ENCODE measurements at places on chromosomes 4 and X.

- DNase-seq, result peak; percentile 60
These were observed 55.0 kb upstream of the PRDM5 start for GRCh38 chr4:120977435-120977997.

DNA sequence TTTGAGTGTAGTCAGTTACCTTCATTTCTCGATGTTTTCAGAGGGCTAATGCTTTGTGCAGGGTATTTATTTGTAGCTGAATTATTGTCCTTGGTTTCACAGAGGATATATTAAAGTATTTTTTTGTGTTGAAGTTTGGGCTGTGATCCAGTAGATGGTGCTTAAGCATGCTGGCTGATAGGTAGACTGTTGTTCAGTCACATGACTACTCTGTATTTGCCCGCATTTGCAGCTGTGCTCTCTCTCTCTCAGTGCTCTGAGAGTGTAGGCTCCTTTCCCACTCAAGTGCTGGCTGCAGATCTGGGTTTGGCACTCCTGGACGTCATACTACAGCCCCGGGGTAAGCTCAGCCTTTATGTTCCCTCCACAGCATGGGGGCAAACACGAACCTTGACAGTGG is 21.7 kb downstream of the RAB40AL start:
- DNase-seq, result no peak

- DNase-seq, result no peak
These were observed 43.4 kb upstream of the PRDM5 start for GRCh38 chr4:120965938-120966337.

GRCh38 chr4:8893624-8894423 is 22.2 kb upstream of the HMX1 start:
- no peak for DNase-seq

- DNase-seq, result peak; percentile 81
These were observed 169.8 kb upstream of the GALNT7 start for GRCh38 chr4:172998527-172999469.

DNA sequence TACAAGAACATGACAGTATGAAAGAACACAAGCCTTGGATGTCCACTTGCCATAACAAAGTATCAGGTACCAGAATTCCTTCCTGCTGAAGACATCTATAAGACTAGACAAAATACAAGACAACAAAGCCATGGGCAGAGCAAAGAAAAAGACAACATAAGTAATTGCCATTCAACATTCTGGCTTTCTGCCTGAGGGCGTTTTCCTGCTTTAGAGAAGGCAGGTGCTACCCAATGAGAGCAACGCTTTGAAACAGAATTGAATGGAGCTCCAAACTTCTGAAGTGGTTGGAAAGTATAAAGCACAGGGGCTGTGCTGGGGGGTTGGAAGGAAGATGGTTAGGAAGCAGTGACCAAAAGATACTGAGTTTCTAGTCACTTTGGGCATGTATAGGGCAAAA is 30.1 kb downstream of the PDE5A start:
- no peak for DNase-seq

GRCh38 chr4:112889619-112890527 is 159.6 kb upstream of the ANK2 start:
- DNase-seq, result peak; percentile 85

DNA sequence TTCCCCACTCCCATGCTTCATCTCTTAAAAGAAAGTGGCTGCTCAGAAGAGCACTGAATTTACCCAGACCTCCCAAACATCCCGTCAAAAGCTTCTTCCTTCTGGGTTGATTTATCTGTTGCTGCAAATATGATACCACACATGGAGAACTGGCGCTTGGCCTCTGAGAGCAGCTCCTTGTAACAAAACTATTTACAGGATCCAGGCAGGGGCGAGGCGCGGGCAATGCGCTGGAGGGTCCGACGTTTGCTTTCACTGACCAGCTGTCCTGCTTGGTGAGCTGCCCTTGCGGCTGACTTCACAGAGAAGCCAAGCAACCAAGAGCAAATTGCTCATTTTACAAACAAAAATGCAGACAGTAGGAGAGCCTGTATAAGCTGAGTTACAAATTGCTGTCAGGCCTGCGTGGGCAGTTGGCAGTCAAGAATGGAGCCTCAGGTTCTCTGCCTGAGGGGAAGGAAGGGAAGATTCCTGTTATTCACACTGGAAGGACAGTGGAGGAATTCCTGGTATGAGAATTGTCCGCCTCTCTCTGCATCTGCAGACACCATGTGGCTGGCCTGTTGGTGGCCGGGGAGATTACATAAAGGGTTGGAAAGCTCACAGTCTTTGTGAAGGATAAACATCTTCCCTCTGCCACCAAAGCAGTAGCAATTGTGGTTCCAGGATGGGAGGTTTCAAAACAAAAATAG is 192.2 kb upstream of the LEF1 start:
- DNase-seq, result peak; percentile 82

GRCh38 chr4:87388901-87389300 is 2.1 kb downstream of the HSD17B11 start:
- DNase-seq, result no peak

DNA sequence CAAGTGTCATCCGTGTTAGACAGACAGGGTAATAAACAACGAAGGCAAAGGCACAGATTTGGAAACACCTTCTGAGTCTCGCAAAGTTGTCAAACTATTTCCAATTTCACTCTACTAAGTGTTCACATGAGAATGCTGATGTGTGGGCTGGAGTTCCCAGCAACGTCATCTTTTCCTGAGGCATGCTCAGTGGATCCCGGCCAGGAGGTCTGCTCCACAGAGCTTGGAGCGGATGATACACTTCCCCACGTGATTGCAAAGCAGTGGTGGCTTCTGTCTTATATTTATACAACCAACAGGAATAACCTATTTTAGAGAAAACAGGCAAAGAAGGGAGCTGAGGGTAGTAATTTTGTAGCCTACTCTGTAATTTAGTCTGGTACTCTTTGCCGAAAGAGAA is 40.1 kb upstream of the PDK3 start:
- DNase-seq, result peak; percentile 13

GRCh38 chrX:150337536-150337935 is 25.6 kb upstream of the MAMLD1 start:
- no peak for DNase-seq

DNA sequence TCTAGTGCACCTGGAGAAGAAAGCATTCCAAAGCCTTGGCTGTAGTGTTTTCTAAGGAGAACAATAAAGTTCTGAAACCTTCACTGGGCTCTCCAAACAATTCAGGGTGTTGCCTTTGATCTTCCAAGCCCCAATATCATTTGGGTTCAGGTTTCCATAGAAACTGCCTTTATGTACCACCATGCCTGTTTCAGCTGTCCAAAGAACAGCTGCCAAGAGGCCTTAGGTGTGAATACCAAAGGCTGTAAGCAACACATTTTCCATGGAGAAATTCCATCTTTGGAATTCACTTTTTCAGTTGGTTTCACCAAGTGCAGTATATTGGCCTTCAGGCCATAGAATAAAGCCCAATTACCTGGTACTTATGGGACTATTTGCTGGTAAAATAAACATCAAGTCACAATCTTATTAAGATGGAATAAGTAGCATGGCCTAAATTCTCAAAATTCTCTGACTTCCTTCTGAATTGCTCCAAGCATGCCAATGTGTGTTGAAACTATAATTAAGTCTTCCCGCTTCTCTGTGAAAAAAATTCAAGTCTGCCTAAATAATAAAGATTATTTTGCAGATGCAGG is 61.9 kb downstream of the COX18 start:
- DNase-seq, result no peak

DNA sequence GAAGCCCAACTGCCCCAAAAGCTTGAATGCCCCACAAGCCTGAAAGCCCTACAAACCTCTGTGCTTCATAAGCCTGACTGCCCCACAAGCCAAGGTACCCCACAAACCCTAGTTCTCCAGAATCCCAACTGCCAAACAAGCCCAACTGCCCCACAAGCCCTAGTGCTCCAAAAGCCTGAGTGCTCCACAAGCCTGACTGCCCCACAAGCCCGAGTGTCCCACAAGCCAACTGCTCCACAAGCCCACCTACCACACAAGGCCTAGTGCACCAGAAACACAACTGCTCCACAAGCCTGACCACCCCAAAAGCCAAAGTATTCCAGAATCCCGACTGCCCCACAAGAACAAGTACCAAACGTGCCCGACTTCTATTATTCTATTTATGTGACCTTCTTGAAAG is 13.6 kb upstream of the HSFX3 start:
- DNase-seq, result no peak

DNA sequence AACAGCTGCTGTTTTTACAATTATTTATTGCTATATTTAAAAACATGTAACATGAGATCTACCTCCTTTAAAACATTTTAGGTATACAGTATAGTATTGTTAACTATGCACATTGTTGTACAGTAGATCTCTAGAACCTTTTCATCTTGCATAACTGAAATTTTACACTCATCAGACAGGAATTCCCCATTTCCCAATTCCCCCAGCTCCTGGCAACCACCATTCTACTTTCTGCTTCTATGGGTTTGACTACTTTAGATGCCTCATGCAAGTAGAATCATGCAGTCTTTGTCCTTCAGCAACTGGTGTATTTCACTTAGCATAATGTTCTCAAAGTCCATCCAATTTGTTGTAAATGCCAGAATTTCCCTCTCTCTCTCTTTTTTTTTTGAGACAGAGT is 9.7 kb upstream of the LSM6 start:
- DNase-seq, result peak; percentile 81

- no peak for DNase-seq
These were observed 24.2 kb upstream of the VSIG1 start for GRCh38 chrX:108020631-108021030.

DNA sequence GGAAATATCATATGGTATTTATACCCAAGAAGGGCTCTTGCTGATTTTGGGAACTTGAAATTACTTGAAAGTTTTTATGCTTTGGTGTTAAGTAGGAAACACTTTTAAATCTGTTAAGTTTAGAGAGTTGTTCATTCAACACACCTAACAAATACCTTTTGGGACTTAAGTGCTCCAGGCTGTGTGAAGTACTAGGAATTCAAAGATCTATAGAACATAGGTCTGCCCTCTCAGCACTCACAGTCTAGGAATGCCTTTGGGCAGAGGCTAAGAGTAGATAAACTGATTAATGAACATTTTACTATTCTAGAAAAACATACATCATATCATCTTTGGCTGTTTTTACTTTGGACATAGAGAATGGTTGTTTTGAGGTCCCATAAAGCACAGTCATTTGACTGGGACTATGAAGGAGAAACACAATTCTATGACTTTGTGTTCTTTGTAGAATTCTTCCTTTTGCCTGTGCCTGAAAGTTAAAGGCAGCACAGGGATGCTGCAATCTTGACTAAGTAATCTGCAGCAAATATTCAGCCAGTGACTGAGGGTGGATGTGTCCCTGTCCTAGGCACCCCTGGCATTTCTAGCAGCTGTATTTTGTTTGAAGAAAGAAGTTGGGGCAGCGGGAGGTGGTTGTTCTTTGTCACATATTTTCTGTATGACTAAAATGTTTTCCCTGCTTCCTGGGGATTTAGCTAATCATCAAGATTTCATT is 8.3 kb downstream of the BMP3 start:
- DNase-seq, result no peak

DNA sequence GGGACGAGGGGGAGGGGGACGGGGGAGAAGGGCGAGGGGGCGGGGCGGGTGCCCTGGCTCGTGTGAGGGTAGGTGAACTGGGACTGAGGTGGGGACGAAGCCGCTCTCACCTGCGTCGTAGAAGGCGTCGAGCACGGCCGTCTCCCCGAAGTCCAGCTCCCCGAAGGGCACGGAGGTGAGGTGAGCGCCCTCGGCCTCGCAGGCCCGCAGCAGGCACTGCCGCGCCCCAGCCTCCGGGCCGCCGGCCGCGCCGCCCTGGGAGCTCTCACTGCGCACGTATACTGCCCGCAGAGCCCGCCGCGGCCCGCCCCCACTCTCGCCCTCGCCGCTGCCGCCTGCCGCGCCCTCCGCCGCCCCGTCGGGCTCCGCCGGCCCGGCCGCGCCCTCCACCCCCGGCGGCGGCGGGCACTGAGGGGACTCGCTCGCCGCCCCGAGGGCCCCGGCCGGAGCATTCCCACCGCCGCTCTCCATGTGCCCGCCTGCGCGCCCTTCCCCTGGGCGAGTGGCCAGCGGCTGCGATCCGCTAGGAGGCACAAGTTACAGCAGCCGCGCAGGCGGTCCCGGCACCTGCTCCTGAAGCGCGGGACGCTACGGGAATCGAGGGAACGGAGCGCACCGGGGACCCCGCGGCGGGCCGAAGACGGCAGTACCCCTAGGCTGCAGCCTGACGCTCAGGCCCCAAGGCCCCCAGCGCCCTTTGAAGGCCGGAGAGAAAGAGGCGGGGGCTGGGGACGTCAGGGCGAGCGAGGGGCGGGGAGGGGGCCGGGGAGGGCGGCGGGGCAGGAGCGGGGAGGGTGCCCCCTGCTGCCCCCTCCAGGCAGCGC is at the start of gene MAP3K15:
Gene MAP3K15, minus strand, starts transcription at position 718 of the 824 bp plus-strand sequence. Its CDS starts 247 bp downstream, at position 471.
- DNase-seq, result peak; percentile 5

GRCh38 chr4:155548173-155548572 is 118.5 kb upstream of the GUCY1A1 start:
- DNase-seq, result peak; percentile 26

- DNase-seq, result no peak
These were observed 24.2 kb downstream of the NKX1-1 start for GRCh38 chr4:1381944-1382541.

- no peak for DNase-seq
These were observed 103.8 kb upstream of the PPP3CA start for GRCh38 chr4:101451086-101451485.

GRCh38 chr4:16264798-16265197 is 38.5 kb upstream of the TAPT1 start:
- DNase-seq, result peak; percentile 53

- DNase-seq, result no peak
These were observed 90.7 kb upstream of the S100G start for GRCh38 chrX:16559206-16559619.

- peak; percentile 9 for DNase-seq
These were observed 569 bp upstream of the PDLIM5 start for GRCh38 chr4:94451051-94451694.

GRCh38 chrX:56729152-56729850 is at the start of gene NBDY:
Gene NBDY (plus strand): TSS chrX:56729243. CDS start chrX:56729354, 111 bp downstream.
- peak; percentile 47 for DNase-seq

- no peak for DNase-seq
These were observed 948.8 kb upstream of the TENM3 start for GRCh38 chr4:181294421-181294820.

All from fibroblast of skin of right biceps (primary cell).